ENCODE measurements at places on chromosomes 6 and 20.

DNA sequence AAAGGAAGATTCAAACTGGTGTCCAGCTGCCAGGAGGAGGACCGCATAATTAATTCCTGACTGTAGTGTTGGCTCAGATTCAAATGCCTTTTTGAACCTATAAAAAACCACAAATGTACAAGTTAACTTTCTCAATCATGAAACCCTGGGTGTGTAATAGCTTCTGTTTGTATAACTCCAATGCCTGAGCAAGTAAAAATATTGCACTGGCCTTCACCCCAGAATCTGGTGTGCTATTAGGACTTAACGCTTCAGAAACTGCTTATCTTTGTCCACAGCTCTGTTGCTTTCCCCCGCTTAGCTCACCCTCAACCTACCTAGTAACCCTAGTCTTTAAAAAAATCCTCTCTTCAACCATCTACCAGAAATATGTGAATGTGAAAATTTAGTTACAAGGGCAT, 119.1 kb upstream of the MAP7 start:
- peak; percentile 63 for DNase-seq

- no peak for DNase-seq
Measured at GRCh38 chr20:3680701-3681351, 984 bp downstream of the ADAM33 start.

GRCh38 chr6:138681627-138682026, 91.9 kb upstream of the CCDC28A start:
- DNase-seq = no peak

DNA sequence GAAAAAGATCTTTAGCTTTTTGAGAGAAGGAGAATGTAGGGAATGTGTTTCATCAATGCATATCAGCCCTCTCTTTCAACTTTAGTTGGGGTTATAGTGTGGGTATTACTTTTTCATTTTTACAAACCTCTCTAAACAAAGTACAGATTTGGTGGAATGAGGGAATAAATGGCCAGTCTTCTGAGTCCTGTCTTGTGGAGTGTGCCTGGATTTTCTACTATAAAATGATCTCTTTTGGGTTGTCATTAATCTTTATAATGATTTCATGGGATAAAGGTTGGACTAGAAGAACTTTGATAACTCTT, 209.3 kb downstream of the RNF144B start:
- DNase-seq = no peak

- DNase-seq = no peak
Measured at GRCh38 chr20:58755062-58755697, 62.6 kb downstream of the NPEPL1 start.

DNA sequence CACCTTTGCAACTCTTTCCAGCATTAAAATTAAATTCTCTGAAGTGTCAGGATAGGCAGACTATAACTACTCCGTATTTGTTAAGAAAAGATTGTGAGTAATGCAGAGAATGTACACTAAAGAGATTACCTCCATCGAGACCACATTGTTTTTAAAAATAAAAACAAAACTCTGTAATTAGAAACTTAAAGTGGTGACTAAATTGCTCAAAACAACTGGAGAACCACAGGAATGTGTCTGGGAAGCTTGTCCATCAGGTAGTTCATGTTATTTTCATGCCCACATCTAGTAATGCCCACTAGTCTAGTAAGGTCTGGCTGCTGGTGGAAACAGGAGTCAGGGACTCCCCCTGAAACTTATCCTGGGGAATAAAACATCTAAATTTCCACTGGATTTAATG, 103.0 kb upstream of the FOXQ1 start:
- DNase-seq = no peak

GRCh38 chr6:129251669-129252376, 368.9 kb downstream of the LAMA2 start:
- peak; percentile 11 for DNase-seq

GRCh38 chr6:130593200-130593599, 227.4 kb downstream of the TMEM200A start:
- no peak for DNase-seq

DNA sequence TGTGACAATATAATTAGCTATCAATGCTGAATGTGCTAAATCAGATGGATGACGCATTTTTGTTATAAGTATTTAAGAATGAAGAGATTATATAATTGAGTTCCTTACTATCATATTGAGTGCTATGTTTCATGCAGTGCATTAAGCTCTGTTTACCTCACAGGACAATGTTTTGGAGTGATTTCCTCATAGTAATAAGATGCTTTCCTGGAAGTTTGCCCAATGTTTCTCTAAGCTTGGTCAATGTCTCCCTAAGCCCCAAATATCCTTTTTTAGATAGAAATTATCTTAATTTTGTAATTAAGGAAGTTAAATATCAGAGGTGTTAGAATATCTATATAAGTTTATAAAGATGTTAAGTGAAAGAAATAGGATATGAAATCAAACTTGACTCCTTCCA, 489.6 kb downstream of the MMUT start:
- no peak for DNase-seq
